ENCODE measurements at places on chromosomes 6 and 20. TPM values are rescaled to one million over a fixed set of nuclear protein-coding genes. Genes with fewer than 3 reads are reported as not detected.

GRCh38 chr6:17280552-17281090, 540 bp upstream of the RBM24 start:
- peak overlapping the region; percentile 81 for H3K4me3 ChIP-seq
- peaks cover 73% of the 10 kb centered on the region for H3K27me3 ChIP-seq
- H3K27ac ChIP-seq: no peak overlapping the region
- no peaks in the 10 kb centered on the region for H3K4me1 ChIP-seq

DNA sequence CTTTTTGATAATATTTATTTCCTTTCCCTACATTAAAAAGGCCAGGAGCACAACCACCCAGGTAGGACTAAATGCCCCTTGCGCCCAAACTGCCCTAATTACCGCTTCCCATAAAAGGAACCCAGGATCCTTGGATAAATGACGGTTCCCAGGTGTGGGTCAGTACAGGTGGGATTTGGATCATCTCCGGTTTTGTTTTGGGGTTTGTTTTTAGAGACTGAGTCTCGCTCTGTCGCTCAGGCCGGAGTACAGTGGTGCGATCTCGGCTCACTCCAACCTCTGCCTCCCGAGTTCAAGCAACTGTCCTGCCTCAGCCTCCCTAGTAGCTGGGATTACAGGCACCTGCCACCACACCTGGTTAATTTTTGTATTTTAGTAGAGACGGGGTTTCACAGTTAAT, 28.4 kb downstream of the ZNF217 start:
- H3K4me1 ChIP-seq: peaks cover 2% of the 10 kb centered on the region
- H3K36me3 ChIP-seq: peaks cover 28% of the 10 kb centered on the region
- H3K4me3 ChIP-seq: no peak overlapping the region
- no peaks in the 10 kb centered on the region for H3K27me3 ChIP-seq
- no peak for DNase-seq
- no peak overlapping the region for H3K27ac ChIP-seq

- no peaks in the 10 kb centered on the region for H3K4me1 ChIP-seq
- no peak overlapping the region for H3K4me3 ChIP-seq
- peaks cover 5% of the 10 kb centered on the region for H3K27me3 ChIP-seq
These were observed 233.6 kb downstream of the TPBG start for GRCh38 chr6:82597201-82597600.

GRCh38 chr20:9551808-9552550, 37.6 kb downstream of the LAMP5 start:
- H3K4me3 ChIP-seq: no peak overlapping the region
- no peaks in the 10 kb centered on the region for H3K36me3 ChIP-seq
- no peaks in the 10 kb centered on the region for H3K27me3 ChIP-seq
- H3K4me1 ChIP-seq: no peaks in the 10 kb centered on the region
- H3K27ac ChIP-seq: no peak overlapping the region
- no peak for DNase-seq

GRCh38 chr6:117547688-117548621, 54.4 kb downstream of the GOPC start:
- H3K4me3 ChIP-seq: peak overlapping the region; percentile 84
- DNase-seq: peak; percentile 60
- peaks cover 44% of the 10 kb centered on the region for H3K4me1 ChIP-seq
- peaks cover 17% of the 10 kb centered on the region for H3K27me3 ChIP-seq
- H3K27ac ChIP-seq: peak overlapping the region; percentile 87
- no peaks in the 10 kb centered on the region for H3K36me3 ChIP-seq

DNA sequence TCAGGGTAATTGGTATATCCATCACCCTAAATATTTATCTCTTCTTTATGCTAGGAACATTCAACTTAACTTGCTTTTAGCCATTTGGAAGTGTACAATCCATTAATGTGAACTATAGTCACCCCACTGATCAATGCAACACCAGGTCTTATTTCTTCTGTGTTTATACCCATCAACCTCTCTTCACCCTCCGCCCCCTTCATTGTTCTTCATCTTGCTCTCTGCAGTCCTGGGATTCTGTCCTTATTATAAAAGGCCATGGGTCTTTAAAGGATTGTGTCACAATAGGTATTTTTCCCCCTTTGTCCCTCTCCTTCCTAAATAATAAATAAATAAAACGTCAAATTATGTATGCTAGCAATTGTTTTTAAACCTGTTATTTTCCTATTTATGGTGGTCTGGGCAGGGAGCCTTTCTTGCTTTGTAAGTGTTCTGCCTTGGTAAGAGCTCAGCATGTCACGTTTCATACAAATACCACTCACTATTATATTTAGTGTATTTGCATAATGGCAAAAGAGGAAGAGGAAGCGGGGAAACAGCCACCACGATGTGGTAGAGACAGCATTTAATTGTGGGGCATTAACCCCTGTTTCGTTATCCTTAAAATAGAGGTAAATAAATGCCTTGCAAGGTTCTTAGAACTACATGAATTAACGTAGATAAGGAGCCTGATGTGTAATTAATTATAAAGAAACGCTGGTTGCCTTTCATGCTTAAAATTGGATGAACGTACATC, 1.9 kb downstream of the ABRACL start:
- no peak overlapping the region for H3K4me3 ChIP-seq
- DNase-seq: no peak
- peaks cover 6% of the 10 kb centered on the region for H3K36me3 ChIP-seq
- H3K27ac ChIP-seq: no peak overlapping the region

GRCh38 chr6:167577891-167578361, 248.8 kb upstream of the AFDN start:
- no peak overlapping the region for H3K27ac ChIP-seq
- H3K27me3 ChIP-seq: peaks cover 14% of the 10 kb centered on the region
- no peaks in the 10 kb centered on the region for H3K4me1 ChIP-seq
- DNase-seq: no peak
- H3K36me3 ChIP-seq: peaks cover under 1% of the 10 kb centered on the region

DNA sequence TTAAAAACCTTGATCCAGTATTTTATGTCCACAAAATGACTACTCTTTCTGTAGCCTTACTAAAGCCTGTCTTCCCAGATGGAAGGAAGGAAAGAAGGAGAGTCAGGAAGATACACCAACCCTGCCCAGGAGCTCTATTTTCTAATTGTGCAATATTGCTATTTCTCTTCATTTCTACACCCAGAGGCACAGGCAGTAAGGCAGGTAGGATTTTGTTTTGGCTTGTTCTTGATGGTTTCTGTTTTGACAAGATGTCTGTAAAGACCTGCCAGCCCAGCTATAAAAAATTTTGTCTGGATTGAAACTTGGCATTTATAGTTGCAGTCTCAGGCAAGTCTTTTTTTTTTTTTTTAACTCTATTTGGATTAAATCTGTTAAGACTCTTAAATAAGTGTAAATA, 587.5 kb upstream of the ARID1B start:
- H3K27ac ChIP-seq: no peak overlapping the region
- H3K4me3 ChIP-seq: no peak overlapping the region
- no peak for DNase-seq
- peaks cover 14% of the 10 kb centered on the region for H3K4me1 ChIP-seq
- H3K36me3 ChIP-seq: no peaks in the 10 kb centered on the region
- H3K27me3 ChIP-seq: peaks cover 10% of the 10 kb centered on the region

GRCh38 chr20:61764471-61765025, 301.1 kb downstream of the TAF4 start:
- H3K27ac ChIP-seq: no peak overlapping the region
- no peak overlapping the region for H3K4me3 ChIP-seq
- no peaks in the 10 kb centered on the region for H3K27me3 ChIP-seq
- H3K4me1 ChIP-seq: no peaks in the 10 kb centered on the region

DNA sequence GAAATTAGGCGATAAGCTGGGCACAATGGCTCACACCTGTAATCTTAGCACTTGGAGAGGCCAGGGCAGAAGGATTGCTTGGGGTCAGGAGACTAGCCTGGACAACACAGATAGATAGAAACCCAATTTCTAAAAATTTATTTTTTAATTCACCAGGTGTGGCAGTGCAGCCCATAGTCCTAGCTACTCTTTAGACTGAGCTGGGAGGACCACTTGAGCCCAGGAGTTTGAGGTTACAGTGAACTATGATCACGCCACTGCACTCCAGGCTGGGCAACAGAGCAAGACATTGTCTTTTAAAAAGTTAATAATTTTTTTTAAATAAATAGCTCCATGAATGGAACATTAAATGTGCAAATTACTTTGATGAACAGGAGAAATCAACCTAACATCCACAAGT, 8.2 kb downstream of the ZNF318 start:
- H3K27ac ChIP-seq: no peak overlapping the region
- DNase-seq: no peak
- no peak overlapping the region for H3K4me3 ChIP-seq
- peaks cover 3% of the 10 kb centered on the region for H3K36me3 ChIP-seq
- peaks cover 8% of the 10 kb centered on the region for H3K4me1 ChIP-seq

DNA sequence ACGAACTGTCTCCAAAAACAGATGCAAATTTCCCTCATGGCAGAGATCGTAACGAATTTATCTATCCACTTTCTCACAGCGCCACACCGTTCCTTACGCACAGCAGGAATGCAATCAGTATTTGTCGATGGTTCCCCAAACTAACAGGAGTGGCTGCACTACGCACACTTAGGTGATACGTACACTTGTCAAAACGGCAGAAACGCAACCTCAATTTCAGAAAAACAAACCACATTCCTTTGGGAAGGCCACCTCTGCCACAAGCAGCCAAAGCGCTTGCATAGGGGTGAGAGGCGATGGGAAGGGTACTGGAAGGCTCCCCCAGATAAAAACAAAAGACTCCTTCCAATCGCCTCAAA, 638 bp downstream of the MDN1 start:
- H3K27me3 ChIP-seq: no peaks in the 10 kb centered on the region
- DNase-seq: no peak
- peaks cover 40% of the 10 kb centered on the region for H3K4me1 ChIP-seq
- peaks cover 3% of the 10 kb centered on the region for H3K36me3 ChIP-seq

GRCh38 chr6:34673064-34673463, 23.5 kb downstream of the ILRUN start:
- no peaks in the 10 kb centered on the region for H3K27me3 ChIP-seq
- H3K4me1 ChIP-seq: peaks cover 69% of the 10 kb centered on the region
- H3K36me3 ChIP-seq: peaks cover 3% of the 10 kb centered on the region

GRCh38 chr6:16671302-16672289, 89.7 kb downstream of the ATXN1 start:
- peaks cover 74% of the 10 kb centered on the region for H3K4me1 ChIP-seq
- H3K27me3 ChIP-seq: no peaks in the 10 kb centered on the region
- H3K4me3 ChIP-seq: peak overlapping the region; percentile 69
- H3K36me3 ChIP-seq: no peaks in the 10 kb centered on the region
- H3K27ac ChIP-seq: peak overlapping the region; percentile 95
- no peak for DNase-seq

DNA sequence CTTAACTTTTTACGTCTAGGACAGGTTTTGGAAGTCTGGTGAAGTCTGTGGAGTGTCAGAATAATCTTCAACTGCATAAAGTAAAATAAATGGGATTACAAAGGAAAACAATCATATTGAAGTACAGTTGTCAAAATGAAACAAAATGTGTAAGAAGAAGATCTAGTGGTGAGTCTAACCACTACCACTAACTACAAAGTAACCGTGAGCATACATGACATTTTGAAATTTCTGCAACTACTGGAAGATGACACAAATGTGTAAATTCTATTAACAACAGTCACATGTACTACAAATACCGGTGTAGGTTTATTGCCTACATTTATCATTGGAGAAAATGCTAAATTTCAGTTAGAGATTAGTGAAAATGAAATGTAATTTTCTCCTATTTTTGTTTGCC, 29.7 kb downstream of the VPS52 start:
- DNase-seq: no peak
- H3K36me3 ChIP-seq: no peaks in the 10 kb centered on the region
- H3K4me3 ChIP-seq: peak overlapping the region; percentile 50

DNA sequence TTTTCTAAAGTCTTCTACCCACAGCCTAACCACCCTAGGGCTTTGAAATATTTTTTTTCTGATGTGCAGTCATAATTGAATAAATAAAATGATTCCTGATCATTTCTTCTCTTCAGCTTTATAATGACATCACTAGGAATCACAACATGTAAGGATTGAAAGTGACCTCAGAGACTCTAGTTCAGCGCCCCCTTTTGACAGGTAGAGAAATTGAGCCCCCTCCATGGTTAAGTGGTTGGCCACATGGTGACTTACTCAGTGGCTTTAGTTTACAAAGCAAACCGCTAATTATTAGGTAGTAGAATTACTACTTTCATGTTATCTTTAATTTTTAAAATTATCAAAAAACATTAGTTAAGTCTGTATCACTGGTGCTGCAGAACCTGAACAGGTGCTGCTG, 13.3 kb upstream of the SLC2A12 start:
- H3K4me3 ChIP-seq: no peak overlapping the region
- DNase-seq: no peak
- H3K27ac ChIP-seq: no peak overlapping the region

GRCh38 chr20:51050531-51051075, 27.7 kb upstream of the KCNG1 start:
- no peaks in the 10 kb centered on the region for H3K36me3 ChIP-seq
- no peaks in the 10 kb centered on the region for H3K4me1 ChIP-seq
- H3K27ac ChIP-seq: no peak overlapping the region
- no peak for DNase-seq
- no peak overlapping the region for H3K4me3 ChIP-seq
- H3K27me3 ChIP-seq: peaks cover 82% of the 10 kb centered on the region

GRCh38 chr20:9978397-9979004, 56.3 kb upstream of the ANKEF1 start:
- no peak overlapping the region for H3K27ac ChIP-seq
- no peaks in the 10 kb centered on the region for H3K36me3 ChIP-seq
- peaks cover 16% of the 10 kb centered on the region for H3K27me3 ChIP-seq
- peak; percentile 29 for DNase-seq

DNA sequence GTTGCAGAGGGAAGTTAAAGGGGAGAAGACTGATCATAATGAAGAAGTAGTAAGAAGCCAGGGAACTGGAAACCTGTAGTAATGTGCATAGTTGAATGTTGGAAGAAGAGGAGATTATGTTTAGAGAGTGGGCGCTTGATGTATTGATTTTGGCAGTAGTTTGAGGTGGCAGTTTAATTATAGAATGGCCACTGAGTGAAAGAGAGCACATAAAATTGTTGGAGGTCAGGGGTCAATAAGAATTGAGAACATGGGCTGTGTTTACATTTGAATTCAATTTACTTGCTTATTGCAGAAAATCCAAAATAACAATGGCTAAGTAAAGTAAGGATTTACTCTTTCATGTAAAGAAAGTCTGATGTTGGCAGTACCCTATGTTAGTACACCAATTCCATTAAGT, 15.7 kb downstream of the VTA1 start:
- H3K27ac ChIP-seq: no peak overlapping the region
- H3K36me3 ChIP-seq: no peaks in the 10 kb centered on the region
- H3K4me1 ChIP-seq: peaks cover 31% of the 10 kb centered on the region
- H3K4me3 ChIP-seq: no peak overlapping the region
- no peak for DNase-seq

The TPMT gene
- total RNA-seq: 8.2 TPM

The REM1 gene
- total RNA-seq: not detected

The ZSCAN12 gene
- 5.6 TPM for total RNA-seq

The PLA2G7 gene
- total RNA-seq: not detected

The STMN3 gene
- 21.8 TPM for total RNA-seq

The TCP1 gene
- total RNA-seq: 291 TPM

The ENPP3 gene
- total RNA-seq: 7.4 TPM

The SYCP2 gene
- 11.9 TPM for total RNA-seq

The ADGB gene
- total RNA-seq: 0.14 TPM

The PRPF6 gene
- total RNA-seq: 77.5 TPM

The TRIM15 gene
- total RNA-seq: 0.84 TPM

The ENPP4 gene
- total RNA-seq: 6.9 TPM

The TOP1 gene
- 86.1 TPM for total RNA-seq

Measured in activated T-cell treated with anti-CD3 and anti-CD28 coated beads, Interleukin-2, amount 50 U/mL, for 72 hours (primary cell).